Ecto neural progenitor cell (in vitro differentiated cells): ENCODE measurements at places on chromosomes 12 and 14.

GRCh38 chr12:122849352-122850047 is 14.2 kb downstream of the HIP1R start:
- no peak for DNase-seq

DNA sequence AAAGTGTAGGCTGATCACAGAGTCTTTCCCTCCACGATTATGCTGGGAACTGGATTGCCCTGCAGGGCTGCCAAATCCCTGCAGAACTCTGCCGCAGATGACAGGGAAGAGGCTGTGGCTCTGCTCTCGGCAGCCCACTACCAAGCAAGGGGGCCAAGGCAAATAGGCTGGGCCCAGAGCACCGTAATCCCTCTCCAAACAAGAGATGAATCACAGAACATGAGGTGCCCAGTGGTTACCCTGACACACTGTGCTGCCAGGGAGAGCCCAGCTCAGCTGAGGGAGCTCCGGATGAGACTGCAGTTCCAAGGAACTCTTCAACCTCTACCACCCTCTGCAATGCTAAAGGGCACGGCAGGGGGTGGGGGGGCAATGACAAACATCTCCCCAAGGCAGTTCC is 33.9 kb downstream of the STON2 start:
- DNase-seq = no peak

DNA sequence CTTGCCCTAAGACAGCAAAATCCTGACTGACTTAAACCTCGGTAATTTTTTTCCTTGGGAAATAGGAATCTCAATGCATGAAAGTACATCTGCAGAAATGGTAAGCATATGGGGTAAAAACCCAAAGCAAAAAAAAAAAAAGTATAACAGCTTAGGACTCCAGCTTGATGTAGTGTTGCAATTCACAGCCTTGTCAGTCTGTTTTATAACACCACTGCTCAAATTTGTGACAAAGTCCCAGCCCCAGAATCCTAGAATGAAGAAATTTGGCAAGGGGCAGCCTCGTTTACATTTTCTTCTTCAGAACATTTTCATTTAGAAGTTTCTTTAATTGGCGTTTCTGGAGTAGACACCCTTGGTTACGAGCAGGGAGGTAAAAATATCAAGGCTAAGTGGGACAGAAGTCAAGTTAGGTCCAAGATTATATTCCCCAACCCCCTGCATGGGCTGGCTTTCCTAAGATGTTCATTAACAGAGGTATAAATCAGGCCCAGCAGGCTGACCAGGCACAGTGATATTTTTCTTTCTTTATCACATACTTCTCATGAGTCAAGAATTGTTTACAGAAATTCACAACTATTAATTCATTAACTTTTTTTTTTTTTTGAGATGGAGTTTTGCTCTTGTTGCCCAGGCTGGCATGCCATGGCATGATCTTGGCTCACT is 424.0 kb downstream of the RMST start:
- no peak for DNase-seq

- no peak for DNase-seq
These were observed 76.4 kb downstream of the FGD4 start for GRCh38 chr12:32475724-32476123.

DNA sequence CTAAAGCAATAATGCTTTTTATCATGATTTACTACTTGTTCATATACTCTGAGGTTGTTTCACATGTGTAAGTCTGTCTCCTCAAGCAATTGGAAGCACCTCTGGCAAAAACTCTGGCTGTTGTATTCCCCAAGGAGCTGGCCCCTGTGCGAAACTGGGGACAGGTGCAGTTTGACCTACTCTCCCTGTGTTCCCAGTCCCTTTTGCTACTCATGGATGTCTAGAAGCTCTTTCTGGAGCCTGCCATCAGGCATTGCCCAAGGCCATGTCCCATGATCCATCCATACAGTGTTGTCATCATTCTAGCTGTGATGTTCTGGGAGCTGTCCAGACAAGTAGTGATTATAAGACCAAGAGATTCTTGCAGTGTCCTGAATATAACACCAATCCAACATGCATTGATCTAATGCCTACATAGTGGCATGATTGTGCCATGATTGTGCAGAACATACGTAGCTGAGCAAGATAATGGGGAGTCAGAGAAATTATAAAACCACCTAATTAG is 14.9 kb downstream of the AKAP6 start:
- no peak for DNase-seq

- DNase-seq = no peak
These were observed 31.9 kb upstream of the ATP2A2 start for GRCh38 chr12:110249105-110249504.

DNA sequence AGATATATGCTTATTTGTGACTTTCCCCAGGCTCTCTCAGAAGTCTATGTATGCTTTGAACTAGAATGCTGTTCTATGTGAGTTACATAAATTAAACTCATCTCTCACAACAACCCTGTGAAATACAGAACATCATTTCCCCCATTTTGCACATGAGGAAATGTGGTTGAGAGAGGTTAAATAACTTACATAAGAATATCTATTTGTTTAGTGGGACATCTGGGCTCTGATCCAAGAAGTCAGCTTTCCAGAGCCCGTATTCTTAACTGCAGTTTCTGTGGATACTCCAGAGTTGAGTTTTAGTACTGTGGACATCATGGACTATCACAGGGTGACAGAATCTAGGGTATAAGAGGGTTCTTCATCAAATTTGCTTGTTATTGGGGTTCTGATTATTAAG is 242.5 kb upstream of the ARHGAP5 start:
- no peak for DNase-seq

GRCh38 chr14:101471723-101472517 is 89.4 kb upstream of the DIO3 start:
- peak; percentile 37 for DNase-seq

- peak; percentile 43 for DNase-seq
These were observed 50.4 kb downstream of the CYP46A1 start for GRCh38 chr14:99734406-99735051.

- no peak for DNase-seq
These were observed 27.0 kb downstream of the LRTM2 start for GRCh38 chr12:1847411-1847810.

- DNase-seq = no peak
These were observed 375.3 kb downstream of the C12orf75 start for GRCh38 chr12:105705765-105706164.

DNA sequence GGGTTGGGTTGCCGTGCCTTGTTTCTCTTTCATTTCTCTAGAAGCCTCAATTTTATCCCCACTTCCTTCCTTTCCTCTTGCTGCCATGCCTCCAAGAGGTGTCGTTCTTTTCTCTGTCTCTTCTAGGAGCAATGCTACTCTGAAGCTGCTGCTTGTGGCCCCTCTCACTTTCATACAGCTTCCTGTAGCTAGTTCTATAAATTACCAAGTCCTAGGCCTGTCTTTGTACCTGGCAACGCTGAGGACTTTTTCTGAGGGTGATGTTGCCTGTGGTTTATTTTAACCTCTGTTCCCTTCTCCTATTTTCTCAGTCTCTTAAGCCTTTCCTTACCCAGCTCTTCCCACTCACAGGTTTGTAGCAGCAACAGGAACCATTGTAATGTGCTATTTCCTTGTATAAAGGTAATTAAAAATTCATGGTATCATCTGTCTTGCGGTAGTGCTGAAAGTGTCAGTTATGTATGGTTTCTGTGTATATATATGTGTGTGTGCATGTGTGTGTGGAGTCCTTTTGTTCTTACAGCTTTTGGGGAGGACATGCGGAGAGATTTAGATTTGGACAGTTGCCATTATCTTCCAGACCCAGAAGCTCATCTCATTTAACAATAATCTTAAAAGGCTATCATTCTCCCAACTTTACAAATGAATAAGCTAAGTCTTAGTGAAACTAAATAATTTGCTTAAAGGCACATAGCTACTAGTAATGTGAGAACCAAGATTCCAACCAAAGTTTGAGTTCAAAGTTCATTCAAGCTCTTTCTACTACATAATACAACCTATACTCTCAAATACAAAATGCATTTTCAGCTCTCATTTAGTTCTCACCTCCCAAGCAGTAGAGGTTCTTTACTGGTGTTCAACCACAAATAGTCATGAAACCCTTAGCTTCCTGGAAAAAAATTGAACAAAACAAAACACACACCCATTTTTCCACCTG is 43.8 kb downstream of the DDHD1 start:
- no peak for DNase-seq

GRCh38 chr12:99619389-99620158 is 28.0 kb upstream of the GARIN6 start:
- DNase-seq = peak; percentile 69

DNA sequence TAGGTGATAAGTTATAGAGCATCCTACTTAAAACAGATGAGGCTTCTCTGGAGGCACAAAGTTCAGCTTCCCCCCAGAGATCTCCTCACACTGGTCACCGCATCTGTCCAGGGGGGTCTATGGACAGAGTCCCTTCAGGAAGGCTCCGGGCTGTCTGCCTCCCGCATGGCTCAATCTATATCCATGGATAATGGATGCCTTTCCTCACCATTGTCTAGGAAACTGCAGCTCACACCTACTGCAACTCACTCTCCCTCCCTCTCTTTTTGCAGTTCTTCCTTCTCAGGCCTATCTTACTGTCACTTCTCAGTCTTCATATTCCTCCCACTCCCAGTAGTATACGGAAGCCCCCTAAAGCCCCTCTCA is 100.6 kb upstream of the BCL2L14 start:
- DNase-seq = no peak

- no peak for DNase-seq
These were observed 137.2 kb upstream of the DNM1L start for GRCh38 chr12:32541754-32542374.

- DNase-seq = no peak
These were observed 3.0 kb upstream of the SERPINA1 start for GRCh38 chr14:94391281-94391975.

DNA sequence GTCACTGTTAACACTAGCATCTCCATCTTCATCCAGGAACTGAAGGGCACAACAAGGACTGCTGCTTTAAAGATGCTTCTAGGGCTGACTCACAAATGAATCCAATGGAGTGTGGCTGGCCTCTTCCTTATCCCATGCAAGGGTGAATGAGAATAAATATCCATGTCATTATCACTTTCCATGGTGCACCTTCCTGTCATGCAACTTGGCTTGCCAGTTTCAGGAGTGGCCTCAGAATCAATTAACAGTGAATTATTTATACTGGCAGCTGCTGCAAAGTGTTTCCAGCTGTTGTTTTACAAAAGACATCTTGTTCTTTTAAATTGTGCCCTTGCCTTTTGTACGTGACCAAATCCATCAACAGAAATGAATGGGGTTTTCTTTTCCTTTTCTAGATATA is 499.3 kb upstream of the TMEM132C start:
- no peak for DNase-seq

DNA sequence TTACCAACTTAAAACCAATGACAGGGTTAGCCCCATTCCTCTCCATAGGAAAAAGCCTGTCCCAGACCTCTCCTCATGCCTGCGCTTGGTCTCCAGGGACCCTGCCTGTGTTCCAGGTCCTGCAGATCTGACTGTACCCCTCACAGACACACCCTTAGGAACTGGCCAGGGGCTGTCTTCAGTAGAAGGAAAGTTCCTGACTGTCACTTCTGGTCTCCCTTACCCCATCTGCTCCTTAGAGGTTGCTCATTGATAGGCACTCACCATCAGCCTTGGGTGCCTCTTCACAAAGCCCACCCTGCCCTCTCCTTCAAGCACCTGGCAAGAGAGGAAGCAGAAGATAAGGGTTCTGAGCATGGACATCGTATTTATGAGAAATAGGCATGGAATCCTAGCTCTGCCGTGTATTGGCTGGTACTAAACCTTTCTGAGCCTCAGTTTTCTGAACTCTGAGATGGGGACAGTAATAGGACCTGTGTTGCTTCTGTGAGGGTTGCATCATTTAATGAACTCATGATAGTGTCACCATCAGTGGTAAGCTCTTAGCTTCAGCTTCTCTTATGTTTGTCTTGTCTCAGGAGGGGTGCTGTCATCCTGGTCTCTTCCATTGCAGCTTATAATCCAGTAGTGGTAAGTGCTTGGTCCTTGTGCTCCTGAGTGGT is 7.5 kb downstream of the DHRS2 start:
- DNase-seq = no peak
